Fibroblast of skin of right quadriceps (primary cell): ENCODE measurements at places on chromosomes 2 and 18.

DNA sequence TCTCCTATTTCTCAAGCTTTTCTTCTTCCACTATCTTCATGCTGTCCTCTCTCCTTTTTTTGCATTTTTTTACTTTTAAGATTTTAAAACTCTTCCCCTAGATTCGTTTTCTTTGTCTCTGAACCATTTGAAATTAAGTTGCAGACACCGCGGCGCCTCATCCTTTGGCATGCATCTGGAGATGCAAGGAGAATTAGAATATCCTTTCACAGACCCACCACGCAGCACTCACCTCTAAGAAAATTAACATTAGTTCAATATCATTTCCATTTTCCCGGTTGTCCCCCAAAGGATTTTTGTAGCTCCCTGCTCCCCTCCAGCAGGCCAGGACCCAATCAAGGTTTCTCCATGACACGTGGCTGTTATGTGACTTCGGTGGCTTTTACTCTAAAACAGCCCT, 88.8 kb downstream of the C1QL2 start:
- no peak for DNase-seq

GRCh38 chr2:69740502-69740951, 1.4 kb upstream of the ANXA4 start:
- no peak for DNase-seq

- no peak for DNase-seq
These were observed 10.3 kb downstream of the ATP8B1 start for GRCh38 chr18:57792631-57793301.

GRCh38 chr2:26148501-26148900, 24.4 kb upstream of the GAREM2 start:
- no peak for DNase-seq

GRCh38 chr2:42195559-42195958, 26.4 kb downstream of the EML4 start:
- DNase-seq: peak; percentile 77

GRCh38 chr2:97812931-97813330, 99.6 kb downstream of the ZAP70 start:
- DNase-seq: no peak

DNA sequence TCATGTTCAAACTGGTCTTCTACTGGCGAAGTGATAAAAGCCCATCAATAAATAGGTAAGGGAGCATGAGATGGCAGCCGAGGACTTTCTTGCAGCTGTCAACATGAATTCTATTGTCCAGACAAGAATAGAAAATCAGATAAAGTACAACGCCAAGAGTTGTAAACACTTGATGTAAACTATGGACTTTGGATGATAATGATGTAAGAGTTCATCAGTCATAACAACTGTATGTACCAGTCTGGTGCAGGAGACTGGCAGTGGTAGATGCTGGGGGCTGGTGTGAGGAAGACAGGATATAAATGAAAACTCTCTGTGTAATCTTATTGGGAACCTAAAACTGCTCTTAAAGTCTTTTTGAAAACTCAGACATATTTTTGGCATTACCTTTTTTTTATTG, 155.9 kb upstream of the RASGRP3 start:
- DNase-seq: no peak

GRCh38 chr2:226674123-226674522, 125.5 kb downstream of the IRS1 start:
- DNase-seq: no peak

- no peak for DNase-seq
These were observed 214.1 kb downstream of the C1D start for GRCh38 chr2:67848551-67849285.

DNA sequence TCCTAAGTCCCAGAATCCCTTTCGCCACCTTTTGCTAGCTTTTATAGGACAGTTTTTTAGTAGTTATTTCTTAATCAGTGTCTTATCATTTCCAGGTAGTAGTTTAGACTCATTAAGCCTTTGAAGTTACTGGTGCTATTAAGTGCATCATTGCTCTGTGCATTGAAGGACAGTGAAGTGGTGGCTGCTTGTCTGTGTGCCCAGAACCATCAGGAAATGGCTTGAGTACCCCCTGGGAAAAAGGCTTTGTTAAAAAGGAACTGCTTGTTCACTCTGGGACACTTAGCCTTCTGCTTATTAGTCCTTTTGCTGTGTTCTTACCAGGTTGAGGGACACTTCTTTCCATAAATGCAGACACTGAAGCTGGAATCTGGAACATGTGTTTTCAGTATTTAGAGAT, 30.0 kb downstream of the DTNA start:
- DNase-seq: no peak

DNA sequence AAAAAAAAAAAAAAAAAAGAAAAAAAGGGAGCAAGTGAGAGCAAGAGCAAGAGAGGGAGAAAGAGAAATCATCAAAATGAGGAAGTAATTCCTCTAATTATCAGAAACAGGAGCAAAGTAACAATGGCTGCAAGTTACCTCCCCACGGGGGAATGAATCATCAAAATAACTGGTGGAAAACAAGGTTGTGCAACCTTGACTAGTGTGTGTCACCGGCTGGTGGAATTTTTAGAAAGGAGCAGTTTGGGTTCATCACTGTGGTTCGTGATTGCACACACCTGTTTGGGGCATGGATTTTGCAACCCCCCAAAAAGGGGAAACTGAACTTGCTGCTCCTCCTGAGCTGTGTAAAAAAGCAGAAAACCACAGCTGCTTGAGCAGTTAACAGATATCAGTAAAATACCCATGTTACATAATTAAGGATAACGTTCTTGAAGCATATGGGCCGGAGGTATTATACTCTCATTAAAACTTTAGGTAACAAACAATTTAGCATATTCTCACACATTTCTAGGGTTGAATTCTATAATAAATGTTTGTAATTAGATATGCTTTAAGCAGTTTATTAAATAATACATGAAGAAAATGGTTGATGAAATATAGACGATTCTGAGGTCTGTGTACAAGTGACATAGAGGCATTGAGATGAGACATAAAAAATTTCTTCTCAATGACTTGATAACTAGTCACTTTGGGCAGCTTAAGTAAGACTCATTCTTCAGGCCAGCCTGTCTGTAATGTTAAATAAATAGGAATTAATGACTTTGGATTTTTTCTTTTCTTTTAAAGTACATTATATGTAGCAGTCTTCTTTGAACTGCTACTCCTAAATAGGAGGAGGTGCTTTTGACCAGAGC, 184.2 kb upstream of the ZEB2 start:
- peak; percentile 76 for DNase-seq

GRCh38 chr2:68193787-68194372, 36.2 kb downstream of the PNO1 start:
- DNase-seq: peak; percentile 51
